ENCODE measurements at places on chromosomes 6 and 20.
A peak's percentile ranks its signal among the peaks of the same experiment; 100 is the strongest.

- DNase-seq: no peak
Measured at GRCh38 chr6:86017236-86017635, 374.6 kb upstream of the SYNCRIP start.

GRCh38 chr20:51696304-51697071 lies 71.7 kb downstream of the ATP9A start:
- peak; percentile 26 for DNase-seq

GRCh38 chr6:111521497-111522270 lies 38.7 kb upstream of the REV3L start:
- DNase-seq: no peak

DNA sequence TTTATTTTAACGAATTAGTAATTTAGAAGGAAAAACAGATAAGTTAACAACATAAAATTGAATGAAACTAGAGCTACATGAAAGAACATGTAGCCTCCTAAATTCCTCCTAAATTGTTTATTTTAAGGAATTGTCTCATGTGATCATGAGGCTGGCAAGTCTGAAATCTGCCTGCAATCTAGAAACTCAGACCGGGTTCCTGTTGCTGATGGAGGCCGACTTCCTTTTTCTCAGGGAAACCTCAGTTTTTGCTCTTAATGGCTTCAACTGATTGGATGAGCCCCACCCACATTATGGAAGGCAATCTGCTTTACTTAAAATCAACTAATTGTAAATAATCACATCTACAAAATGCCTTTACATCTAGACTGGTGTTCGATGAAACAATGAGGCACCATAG lies 267.6 kb upstream of the PRND start:
- no peak for DNase-seq

GRCh38 chr6:152298848-152299735 lies 338.1 kb downstream of the SYNE1 start:
- no peak for DNase-seq

DNA sequence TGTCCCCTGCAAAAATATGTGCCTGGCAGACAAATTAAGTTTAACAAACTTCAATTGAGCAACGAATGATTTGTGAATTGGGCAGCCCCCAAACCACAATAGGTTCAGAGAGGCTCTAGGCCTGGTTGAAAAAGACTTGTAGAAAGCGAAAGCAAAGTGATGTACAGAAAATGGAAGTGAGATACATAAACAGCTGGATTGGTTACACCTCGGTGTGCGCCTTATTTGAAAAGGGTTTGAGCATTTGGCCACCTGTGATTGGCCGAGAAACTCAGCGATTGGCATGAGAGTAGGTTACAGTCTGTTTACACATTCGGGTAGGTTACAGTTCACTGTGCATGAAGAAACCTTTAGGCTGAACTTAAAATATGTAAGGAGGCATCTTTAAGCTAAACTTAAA lies 136.9 kb downstream of the CD83 start:
- DNase-seq: no peak

GRCh38 chr6:15512126-15512525 lies 150.7 kb downstream of the DTNBP1 start:
- DNase-seq: no peak

DNA sequence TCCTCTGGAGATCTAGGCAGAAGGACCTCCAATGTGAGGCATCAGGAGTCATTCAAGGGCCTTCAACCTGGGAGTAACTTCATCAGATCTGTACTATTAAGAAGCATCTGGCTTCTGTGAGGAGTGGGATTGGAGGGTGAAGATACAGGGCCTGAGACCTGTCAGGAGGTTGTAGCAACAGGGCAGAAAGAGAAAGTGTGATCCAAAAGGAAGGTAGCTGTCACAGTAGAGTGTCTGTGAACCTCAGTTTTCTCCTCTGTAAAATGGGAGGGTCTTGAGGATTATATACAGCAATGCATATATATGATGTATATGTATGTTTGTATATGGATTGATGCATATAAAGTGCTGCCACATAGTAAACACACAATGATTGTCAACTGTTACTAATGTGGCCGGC lies 2.6 kb upstream of the RPL10A start:
- no peak for DNase-seq

DNA sequence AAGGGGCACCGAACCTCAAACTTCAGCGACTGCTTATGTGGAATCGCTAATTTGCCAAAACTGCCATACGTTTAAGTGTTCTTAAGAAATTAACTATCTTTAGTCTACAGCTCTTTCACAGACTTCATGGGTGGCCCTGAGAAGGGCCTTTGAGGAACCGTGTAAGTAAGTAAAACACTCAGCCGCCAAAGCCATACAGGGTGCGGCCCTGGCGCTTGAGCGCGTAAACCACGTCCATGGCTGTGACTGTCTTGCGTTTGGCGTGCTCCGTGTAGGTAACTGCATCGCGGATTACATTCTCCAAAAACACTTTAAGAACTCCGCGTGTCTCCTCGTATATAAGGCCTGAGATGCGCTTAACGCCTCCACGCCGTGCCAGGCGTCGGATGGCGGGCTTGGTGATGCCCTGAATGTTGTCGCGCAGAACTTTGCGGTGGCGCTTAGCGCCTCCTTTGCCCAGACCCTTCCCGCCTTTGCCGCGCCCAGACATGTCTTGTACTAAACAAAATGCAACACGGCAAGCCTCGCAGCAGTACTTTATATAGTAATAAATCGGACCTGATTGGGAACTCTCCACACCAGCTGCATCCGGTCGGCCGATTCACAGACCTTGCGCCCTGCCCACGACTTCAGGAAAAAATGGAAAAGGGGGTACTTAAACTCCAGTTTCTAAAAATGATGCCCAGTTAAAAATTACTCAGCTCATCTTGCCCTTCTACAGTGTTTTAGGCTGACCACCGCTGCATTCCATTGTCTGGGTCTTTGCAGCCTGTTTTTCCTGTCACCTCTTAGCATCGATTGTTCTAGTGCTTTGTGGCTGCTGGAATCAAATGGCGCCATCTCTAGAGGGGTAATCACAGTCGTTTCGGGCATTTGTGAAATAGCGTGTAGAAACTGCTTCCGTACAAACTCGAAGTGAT lies 38.9 kb downstream of the OR2B2 start:
- DNase-seq: peak; percentile 74

- no peak for DNase-seq
Measured at GRCh38 chr20:59102841-59103299, 60.3 kb upstream of the PRELID3B start.

DNA sequence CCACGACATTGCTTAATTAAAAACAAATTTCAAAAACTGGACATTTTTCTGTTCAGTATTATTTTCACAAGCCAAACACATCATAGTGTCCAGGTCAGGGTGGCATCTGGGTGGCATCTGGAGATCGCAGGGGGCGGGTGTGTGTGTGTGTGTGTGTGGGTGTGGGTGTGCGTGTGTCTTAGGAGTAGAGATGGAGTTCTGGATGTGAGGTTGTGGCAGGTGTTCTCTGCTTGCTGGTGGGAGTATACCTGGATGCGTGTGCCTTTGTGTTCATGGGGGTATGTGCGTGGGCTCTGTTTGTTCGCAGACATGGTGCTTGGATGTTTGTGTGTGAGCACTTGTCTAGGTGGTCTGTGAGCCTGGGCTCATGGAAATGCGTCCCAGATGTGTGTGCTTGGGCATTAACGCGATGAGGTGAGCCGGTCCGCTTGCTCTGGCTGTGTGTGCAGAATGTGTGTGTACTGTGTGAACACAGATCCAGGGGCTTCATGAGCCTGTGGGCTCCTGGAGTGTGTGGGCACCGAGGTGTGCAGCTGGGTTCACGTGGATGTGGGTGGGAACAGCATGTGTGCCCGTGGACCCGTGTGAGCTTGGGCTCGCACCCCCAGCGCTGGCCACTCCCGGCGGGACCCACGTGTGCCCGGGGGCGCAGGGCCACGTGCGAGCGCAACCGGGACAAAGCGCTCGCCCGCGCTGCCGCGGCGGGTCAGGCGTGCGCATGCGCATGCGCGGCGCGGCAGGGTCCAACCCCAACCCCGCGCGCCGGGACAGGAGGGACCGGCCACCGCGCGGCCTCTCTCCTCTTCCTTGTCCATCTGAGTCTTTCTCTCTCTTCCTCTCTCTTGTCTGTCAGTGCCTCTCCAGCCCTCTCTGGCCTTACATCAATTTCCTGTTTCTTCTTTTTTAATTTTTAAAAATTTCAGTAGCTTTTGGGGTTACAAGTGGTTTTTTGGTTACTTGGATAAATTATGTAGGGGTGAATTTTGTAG lies 60.4 kb downstream of the SRC start:
- DNase-seq: no peak

DNA sequence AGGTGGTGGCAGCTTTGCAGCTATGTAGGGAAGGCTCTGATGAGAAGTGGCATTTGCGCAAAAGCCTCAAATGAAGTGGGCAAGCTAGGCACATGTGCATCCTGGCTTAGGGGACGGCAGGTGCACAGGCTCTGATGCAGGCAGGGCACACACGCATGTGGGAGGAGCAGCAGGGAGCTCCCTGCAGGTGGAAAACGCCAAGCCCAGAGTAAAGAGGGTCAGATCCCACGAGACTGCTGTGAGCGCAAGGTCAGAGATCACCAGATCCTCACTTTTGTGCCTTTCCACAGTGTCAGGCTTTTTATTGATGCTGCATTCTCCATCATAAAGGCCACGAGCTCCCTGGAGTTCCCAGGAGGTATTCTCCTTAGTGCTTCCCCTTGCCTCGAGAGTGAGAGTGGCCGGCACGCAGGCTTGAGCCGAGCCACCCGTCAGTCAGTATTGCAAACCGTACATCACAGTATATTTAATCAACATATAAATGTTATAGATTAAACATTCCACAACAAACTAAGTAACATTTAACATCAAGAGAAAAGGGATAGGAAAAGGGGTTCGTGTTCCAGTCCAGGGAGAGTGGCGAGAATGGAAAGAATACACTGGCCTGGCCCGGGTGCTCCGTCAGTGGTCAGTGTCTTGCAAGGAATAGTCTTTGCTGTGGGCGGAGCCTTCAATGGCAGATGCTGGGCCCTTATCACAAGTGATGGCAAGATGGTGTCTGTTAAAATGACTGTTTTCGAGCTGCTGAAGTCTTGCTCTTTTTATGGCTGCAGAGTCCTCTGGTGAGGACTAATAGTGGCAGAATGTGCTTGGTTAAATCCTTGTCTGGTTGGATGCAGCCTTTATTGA lies 109.4 kb downstream of the SYNDIG1 start:
- DNase-seq: no peak

GRCh38 chr6:166509193-166509592 lies 77.3 kb downstream of the RAMACL start:
- no peak for DNase-seq

DNA sequence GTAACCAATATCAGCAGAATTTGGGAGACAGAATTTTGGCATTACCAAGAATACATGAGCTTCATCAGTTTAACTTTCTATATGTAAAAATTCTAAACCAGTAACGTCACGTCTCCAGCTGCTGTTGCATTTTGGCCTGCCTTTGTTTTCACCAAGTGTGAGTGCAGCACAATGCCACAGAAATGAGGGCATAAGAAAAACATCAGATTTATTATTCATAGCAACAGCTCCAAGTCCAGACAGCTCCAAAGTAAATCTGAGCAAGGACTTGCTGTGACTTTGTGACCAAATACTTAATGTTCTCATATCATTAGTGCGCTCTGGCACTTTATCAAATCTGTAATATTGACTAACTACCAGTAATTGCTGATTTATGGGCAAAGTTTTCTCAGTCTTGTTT lies 11.0 kb upstream of the FBXL4 start:
- no peak for DNase-seq

DNA sequence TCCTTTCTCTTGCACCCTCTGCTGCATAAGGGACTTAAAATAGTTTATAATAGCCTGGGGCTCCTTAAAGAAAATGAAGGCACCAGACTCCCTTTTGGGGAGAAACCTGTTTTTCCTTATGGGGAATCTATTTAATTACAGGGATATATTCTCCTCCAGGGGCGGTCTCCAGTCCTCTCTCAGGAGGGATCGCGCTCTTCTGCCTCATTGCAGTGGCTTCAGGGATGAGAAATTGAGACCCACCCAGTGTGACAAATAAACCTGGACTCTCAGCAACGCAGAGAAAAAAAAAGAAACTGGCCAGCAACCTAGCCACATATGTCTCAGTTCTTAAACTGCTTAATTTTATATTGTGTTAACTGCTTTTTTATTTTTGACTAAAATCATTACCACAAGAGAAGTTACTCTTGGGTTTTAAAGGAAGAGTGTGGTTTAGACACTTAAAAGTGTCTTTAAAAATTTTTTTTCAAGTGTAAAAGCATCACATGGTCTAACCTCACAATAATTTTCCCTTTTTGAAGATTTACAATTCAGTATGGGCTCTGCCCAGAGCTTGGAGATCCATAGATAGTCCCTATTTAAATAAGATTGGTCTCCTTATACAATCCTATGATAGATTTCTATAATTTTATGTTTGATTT lies 11.7 kb upstream of the GOPC start:
- no peak for DNase-seq

DNA sequence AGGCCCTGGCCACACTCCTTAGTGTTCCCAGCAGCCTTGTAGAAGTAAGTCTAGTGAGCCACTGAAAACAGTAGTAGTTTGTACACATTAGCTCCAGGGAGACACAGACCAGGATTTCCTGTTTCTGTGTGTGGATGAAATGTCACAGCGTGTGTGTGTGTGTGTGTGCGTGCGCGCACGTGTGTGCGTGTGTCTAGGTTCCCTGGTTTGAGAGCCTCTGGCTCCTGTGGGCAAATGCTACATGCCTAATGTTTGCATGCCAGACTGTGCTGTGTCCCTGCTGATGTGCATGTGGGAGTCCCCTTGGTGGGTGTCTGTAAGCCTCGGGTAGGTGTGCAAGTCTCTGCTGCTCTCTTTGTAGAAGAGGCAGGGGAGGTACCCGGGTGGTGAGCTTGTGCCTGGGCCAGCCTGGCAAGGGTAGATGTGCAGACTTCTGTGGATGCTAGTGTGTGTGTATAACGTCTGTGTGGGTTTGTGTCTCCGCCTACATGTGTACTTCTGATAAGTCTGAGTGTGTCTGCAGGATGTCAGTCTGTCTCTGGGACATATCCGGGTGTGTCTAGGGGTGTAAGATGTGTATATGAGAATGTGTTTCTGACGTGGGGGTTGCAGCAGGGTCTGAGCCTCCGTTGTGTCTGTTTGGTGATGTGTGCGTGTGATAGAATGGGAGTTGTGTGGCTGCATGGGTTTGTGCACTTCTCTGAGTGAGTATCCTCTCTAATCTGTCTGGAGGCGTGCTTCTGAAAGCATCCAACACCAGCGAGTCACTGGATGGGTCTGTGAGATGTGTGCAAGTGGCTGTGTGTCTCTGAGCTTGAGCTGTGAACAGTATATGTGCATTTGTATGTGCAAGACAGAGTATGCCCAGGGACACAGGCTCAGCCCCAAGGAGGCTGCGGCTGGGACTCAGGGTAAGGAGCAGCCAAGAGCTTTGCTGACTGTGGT lies 19.0 kb upstream of the TLDC2 start:
- DNase-seq: no peak

GRCh38 chr20:43752561-43753301 lies 25.9 kb upstream of the GTSF1L start:
- DNase-seq: peak; percentile 40

- DNase-seq: no peak
Measured at GRCh38 chr20:35626386-35627001, 10.9 kb downstream of the SPAG4 start.
